Stimulated activated CD8-positive, alpha-beta memory T cell treated with anti-CD3 and anti-CD28 coated beads, Interleukin-4, amount 100 ng/mL, for 48 hours (primary cell): ENCODE measurements at places on chromosomes 11 and 22.

DNA sequence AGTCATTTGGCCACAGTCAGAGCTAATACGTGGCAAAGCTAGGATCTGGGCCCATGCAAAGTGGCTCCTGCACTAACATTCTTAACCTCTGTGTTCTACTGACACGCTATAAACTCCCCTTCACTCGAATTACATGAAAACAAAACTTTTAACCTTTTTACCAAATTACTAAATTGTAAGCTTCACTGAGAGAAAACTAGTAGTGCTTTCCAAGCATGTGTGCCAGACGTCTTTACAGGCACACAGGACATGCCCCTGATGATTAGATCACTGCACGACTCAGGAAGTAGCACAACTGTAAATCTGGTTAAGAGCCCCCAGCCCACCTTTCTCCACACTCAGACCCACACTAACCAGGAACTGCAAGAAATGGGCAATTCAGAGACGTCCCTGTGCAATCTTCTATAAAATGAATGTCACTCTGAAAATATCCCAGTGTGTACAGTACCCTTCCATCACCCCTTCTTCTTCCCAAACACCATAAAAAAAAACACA lies 16.1 kb downstream of the PHF21A start:
- no peak for DNase-seq

GRCh38 chr11:111000400-111001080 lies 245.0 kb upstream of the POU2AF2 start:
- no peak for DNase-seq

DNA sequence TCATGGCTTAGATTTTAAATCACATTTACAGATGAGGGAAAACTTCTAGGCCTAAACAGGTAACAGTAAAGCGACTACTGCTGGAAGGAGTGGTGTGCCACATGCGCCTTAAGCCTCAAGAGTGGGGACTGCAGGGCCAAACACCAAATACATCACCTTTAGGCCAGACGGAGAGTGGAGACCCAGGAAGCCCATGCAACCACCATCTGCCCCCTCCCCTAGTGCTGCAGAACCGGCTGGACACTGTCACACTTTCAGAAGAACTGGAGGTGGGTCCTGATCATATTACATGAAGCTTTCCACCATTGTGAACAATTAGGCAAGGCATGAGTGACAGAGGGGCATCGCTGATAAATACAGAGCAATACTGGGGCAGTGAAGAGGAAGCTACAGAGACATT lies 28.9 kb downstream of the SLC25A18 start:
- DNase-seq: no peak

GRCh38 chr11:81098471-81098870 lies 1635.2 kb downstream of the FAM181B start:
- no peak for DNase-seq

GRCh38 chr11:12845739-12846358 lies 163.3 kb upstream of the RASSF10 start:
- no peak for DNase-seq

GRCh38 chr11:8566613-8567210 lies 27.3 kb downstream of the STK33 start:
- no peak for DNase-seq

DNA sequence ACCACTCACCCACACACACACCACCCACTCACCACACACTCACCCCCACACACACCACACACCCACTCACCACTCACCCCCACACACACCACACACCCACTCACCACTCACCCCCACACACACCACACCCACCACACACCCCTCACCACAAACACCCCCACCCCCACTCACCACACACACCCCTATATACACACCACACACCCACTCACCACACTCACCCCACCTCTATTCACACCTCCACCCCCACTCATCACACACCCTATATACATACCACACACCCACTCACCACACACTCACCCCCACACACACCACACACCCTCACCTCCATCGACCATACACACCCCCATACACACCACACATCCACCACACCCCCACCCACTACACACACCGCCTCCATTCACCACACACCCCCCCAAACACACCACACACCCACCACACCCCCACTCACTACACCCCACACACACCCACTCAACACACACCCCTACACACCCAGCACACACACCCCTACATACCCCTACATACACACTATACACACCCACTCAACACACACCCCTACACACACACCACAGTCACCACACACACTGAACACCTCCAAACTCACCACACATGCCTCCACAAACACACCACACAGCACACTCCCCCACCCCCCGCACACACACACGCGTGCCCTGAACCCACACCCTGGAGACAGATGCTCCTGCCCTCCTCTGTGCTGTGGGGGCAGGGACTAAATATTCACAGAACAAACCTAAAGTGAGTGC lies 19.0 kb upstream of the TTLL12 start:
- no peak for DNase-seq

DNA sequence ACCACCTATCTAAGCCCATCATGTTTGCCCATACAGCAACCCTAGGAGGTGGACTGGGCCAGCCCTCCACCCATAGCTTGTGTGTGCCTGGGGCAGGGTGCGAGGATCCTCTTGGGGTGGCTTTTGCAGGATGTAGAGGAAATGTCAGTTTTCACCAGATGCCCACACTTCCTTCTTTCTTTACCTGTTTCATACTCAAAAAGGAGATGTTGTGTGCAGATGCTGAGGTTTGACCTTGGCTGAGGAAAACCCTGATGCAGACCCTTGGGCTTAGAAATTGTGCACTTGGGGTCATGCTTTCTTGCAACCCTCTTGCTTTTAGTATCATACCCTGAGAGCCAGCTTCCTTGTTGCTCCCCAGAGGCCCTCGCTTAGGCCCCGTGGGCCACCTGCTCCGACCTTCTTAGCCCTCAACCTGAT lies 2.2 kb downstream of the HTR3A start:
- DNase-seq: no peak

DNA sequence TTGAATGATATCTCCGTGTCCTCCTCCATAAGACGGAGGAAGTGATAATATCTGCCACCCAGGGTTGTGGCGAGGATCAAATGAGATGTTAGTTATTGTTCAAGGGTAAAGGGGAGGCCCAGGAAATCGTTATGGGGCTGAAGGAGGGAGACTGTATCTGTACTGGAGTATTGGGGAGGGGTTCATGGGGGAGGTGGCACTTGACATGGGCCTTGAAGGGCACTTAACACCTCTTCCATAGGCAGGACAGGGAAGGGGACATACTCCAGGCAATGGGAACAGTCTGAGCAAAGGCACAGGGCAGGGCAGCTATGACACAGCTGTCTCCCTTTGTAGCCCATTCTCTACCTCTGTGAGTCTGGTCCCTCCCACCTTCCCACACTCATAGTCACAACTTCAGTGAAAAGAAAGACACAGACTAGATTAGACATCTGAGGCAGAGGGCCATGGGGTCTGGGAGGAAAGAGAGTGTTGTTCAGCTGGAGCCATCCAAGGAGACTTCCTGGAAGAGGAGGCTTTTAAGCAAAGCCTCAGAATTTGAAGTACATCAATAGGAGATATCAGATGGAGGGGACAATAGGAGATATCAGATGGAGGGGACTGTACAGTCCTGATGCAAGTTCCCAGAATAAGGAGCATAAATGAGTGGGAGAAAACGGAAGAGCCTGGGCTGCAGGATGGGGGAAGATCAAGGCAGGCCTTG lies 15.8 kb upstream of the DGKZ start:
- peak; percentile 58 for DNase-seq

DNA sequence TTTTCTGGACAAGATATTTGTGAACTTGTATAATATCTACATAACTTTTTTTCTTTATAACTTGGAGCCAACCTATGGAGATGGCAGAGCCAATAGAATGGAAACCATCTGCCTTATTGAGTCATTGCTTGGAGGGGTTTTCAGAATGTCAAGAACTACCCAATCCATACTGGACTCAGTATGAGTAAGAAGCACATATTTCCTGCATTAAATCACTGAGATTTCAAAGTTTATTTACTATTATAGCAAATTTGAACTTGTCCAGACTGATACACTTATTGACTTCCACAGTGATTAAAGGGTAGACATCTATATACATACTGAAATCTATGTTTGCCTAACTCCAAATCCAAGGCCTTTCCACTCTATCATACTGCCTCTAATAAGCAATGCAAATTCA lies 704.0 kb downstream of the KCNA4 start:
- DNase-seq: no peak

GRCh38 chr11:80007616-80008015 lies 566.8 kb upstream of the TENM4 start:
- DNase-seq: no peak

- no peak for DNase-seq
Measured at GRCh38 chr22:49253656-49254055, 574.0 kb downstream of the BRD1 start.

- DNase-seq: peak; percentile 24
Measured at GRCh38 chr11:35714882-35715627, 52.5 kb downstream of the TRIM44 start.

- DNase-seq: no peak
Measured at GRCh38 chr11:47158242-47158641, 18.4 kb downstream of the ARFGAP2 start.

DNA sequence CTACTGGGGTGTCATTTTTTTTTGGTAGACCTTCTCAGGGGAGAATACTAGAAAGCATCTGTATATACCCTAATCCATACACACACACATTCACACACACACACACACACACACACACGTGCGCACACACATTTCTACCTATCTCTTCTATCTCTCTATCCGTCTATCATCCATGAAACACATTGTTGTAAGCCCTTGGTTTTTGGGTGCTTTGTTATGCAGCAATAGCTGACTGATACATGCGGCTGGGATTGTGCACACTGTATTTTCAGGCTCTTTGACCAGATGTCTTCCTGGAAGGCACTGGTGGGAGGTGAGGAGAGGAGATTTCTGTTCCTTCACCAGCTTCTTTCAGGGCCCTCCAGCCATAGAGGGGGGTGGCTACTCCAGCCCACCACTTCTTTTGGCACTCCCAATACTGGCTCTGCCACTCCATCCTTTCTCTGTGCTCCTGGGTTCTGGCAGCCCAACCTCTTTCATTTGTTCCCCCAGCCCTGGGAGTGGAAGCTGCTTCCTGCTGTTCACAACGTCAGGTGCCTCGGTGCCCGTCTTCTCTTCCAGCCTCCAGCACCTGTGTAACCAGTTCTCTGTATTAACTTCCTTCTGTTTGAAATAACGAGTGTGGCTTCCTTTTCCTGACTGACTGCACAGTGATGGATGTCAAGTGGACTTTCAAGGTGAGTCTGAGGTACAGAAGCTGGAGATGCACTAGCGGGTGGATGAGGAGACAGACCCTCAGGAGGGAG lies 12.4 kb upstream of the MUC2 start:
- no peak for DNase-seq

GRCh38 chr11:89441606-89442005 lies 49.6 kb downstream of the NOX4 start:
- no peak for DNase-seq

- DNase-seq: no peak
Measured at GRCh38 chr11:18768472-18768901, 23.1 kb downstream of the PTPN5 start.

DNA sequence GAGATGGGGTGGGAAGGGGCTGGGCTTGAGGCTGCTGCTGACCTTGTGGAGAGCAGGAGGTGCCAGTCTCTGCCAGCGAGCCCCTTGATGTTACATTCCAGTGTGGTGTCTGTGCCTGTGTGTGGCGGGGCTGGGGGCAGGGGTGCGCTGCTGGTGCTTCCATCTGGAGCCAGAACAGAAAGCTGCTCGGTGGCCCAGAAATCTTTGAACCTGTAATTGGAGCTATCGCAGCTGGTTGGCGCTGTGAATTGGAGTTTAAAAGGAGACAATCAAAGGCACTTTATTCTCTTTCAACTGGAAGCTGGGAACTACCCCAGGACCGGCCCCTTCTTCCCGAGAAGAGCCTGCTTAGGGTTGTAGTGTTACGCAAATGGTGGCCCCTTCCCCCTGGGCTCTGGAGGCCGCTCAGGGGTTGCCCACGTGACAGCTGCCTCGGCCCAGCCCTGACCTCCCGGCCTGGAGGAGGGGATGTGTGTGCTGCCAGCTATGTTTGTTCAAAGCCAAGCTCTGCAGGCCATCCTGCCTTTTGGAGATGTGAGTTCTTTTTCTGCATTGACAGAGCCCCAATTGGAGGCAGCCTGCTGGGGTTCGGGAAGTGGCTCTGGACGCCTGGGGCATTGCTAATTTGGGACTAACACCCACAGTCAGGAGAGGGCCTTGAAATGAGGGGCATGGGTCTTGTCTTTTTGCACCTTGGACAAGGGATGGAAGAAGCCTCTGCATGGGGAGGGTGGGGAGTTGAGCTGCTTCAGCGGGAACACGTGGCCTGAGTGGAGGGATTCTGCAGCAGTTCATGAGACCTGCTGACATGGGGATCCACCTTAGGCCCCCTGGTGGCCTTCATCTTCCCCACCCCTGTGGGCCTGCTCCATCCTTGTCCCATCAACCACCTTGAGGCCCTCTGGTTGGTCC lies 14.0 kb upstream of the ARSA start:
- DNase-seq: no peak

GRCh38 chr11:86765203-86765602 lies 35.1 kb upstream of the PRSS23 start:
- DNase-seq: no peak

- no peak for DNase-seq
Measured at GRCh38 chr11:126210871-126211235, 597 bp downstream of the RPUSD4 start.

DNA sequence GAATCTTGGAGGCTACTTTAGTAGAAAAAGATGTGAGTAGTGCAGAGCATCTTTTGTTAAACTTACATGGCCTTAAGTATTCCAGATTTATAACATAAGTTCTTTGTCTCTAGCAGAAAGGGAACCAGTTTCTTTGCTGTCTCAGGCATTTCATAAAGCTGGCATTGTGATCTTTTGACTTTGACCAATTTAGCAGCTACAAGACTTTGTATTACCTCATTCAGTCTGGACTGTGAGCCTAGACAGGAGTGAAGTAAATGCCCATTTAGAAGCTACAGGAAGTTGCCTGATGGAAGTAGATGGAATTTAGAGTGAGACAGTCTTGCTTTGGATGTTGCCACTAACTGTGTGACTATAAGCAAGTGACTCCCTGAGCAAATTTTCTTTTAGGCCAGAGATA lies 25.7 kb upstream of the GLYAT start:
- no peak for DNase-seq

GRCh38 chr11:42422090-42422489 lies 889.7 kb upstream of the API5 start:
- DNase-seq: no peak

GRCh38 chr11:110479108-110480101 lies 49.7 kb downstream of the FDX1 start:
- DNase-seq: no peak

- no peak for DNase-seq
Measured at GRCh38 chr11:134630861-134631260, 218.8 kb upstream of the B3GAT1 start.
